ENCODE measurements at places on chromosomes 7 and 10. TPM values are rescaled to one million over a fixed set of nuclear protein-coding genes. Genes with fewer than 3 reads are reported as not detected.

DNA sequence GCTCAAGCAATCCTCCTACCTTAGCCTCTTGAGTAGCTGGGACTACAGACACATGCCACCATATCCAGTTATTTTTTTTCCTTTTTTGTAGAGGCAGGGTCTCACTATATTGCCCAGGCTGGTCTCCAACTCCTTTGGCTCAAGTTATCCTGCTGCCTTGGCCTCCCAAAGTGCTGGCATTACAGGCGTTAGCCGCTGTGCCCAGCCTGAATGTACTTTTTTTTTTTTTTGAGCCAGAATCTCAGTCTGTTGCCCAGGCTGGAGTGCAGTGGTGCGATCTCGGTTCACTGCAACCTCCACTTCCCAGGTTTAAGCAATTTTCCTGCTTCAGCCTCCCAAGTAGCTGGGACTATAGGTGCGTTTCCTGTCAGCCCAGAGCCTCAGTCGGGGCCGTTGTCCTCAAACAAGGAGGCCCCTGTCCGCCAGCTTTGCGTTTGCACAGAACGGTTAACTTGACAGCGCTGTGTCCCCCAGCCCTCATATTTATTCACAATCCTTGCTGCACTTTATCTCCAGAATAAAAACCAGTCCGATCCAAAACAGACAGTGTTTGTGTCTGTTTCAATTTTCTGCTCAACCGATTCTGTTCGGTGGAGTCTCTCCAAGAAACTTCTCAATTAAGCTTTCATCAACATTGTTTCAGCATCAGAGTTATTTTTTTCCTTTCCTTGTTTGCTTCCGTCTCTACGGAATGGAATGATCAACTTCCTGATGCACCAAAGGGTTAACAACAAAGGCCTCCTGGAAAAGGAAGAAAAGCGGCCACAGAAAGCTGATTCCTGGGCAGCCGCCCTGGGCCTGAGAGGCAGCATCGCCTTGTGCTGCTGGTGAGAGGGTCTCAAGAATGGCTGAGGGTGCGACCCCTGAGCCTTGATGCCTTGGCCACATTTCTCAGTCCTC is 64.5 kb downstream of the PDIA4 start:
- H3K27ac ChIP-seq = peak overlapping the region; percentile 65
- H3K4me1 ChIP-seq = peaks cover 3% of the 10 kb centered on the region
- DNase-seq = peak; percentile 32
- no peaks in the 10 kb centered on the region for H3K36me3 ChIP-seq
- peak overlapping the region; percentile 44 for H3K4me3 ChIP-seq

Gene FAM24A
- total RNA-seq = not detected

Gene THSD7A
- 1.8 TPM for total RNA-seq

Gene PSD
- total RNA-seq = 24.5 TPM

DNA sequence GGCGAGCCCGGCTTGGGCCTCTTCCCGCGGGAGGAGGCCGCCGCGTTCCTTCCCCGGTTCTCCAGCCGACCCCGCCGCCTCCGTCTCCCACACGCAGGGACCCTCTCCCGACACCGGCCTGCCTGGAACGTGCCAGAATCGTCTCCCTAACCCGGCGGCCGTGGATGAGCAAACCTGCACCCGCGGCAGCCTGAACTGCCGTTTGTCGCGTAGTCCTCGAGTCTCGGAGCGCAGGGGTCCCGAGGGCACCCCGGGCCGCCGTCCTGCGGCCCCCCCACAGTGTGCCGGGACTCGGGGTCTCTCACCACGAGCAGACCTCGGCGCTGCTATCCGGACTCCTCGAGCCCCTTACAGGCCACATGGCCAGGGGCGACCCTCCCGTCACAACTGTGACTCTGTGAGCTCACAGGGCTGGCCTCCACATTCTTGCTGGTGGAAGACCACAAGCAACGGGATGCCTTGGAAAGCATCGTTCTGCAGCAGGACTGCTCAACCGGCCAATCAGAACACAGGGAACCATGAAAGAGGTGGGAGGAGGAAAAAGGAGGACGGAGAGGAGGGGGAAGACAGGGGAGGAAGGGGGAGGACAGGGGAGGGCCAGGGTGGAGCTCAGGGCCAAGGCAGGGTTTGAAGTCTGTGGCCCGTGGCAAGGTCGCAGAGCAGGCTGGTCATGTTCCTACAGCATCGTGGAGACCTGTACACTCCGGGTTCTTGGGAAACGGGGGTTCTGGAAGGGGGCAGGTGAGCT is 276.9 kb downstream of the DNAJB6 start:
- H3K27ac ChIP-seq = peak overlapping the region; percentile 77
- peak; percentile 32 for DNase-seq
- no peaks in the 10 kb centered on the region for H3K36me3 ChIP-seq
- no peaks in the 10 kb centered on the region for H3K27me3 ChIP-seq

- H3K27me3 ChIP-seq = no peaks in the 10 kb centered on the region
- no peaks in the 10 kb centered on the region for H3K4me1 ChIP-seq
- H3K36me3 ChIP-seq = no peaks in the 10 kb centered on the region
- H3K4me3 ChIP-seq = no peak overlapping the region
Measured at GRCh38 chr10:58220769-58221451, 46.8 kb downstream of the IPMK start.

DNA sequence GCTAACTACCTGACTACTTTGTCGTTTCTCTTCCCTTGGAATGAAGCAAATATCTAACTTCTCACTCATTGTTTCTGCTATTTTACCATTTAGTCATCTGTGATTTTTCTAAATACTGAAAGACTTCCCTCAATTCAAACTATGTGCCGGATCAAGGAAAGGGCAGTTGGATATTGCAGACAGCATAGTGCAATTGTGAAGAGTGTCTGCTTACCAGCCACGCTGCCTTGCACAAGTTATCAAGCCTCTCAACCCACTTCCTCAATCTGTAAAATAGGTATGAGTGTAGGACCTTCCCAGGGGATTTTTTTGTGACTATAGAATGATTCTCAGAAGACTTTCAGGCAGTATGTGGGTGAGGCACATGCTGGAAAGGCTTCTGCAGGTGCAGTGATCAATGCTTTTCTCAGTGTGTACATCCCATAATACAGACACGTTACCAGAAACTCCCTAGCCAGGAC is 54.3 kb downstream of the EGFR start:
- H3K4me1 ChIP-seq = peaks cover 26% of the 10 kb centered on the region
- H3K27ac ChIP-seq = peak overlapping the region; percentile 69
- no peaks in the 10 kb centered on the region for H3K27me3 ChIP-seq

Data from ovary (tissue), 10 donors.